CD14-positive monocyte (primary cell): ENCODE measurements at places on chromosomes 3 and 15.

- no peak overlapping the region for H3K4me3 ChIP-seq
- no peak for DNase-seq
- no peaks in the 10 kb centered on the region for H3K4me1 ChIP-seq
- H3K27ac ChIP-seq = no peak overlapping the region
- H3K27me3 ChIP-seq = no peaks in the 10 kb centered on the region
These were observed 323.7 kb upstream of the CTNNB1 start for GRCh38 chr3:40875581-40875980.

- H3K36me3 ChIP-seq = no peaks in the 10 kb centered on the region
- no peak overlapping the region for H3K27ac ChIP-seq
- H3K27me3 ChIP-seq = no peaks in the 10 kb centered on the region
- DNase-seq = no peak
- H3K4me3 ChIP-seq = no peak overlapping the region
- no peaks in the 10 kb centered on the region for H3K4me1 ChIP-seq
These were observed 59.7 kb downstream of the ATP2B2 start for GRCh38 chr3:10445561-10446175.

- no peaks in the 10 kb centered on the region for H3K27me3 ChIP-seq
- DNase-seq = peak; percentile 37
- H3K4me1 ChIP-seq = peaks cover 32% of the 10 kb centered on the region
- H3K4me3 ChIP-seq = no peak overlapping the region
- H3K27ac ChIP-seq = peak overlapping the region; percentile 79
These were observed 114.7 kb downstream of the GADL1 start for GRCh38 chr3:30779686-30780287.

- peaks cover 2% of the 10 kb centered on the region for H3K36me3 ChIP-seq
- H3K27me3 ChIP-seq = no peaks in the 10 kb centered on the region
- no peak overlapping the region for H3K27ac ChIP-seq
- peaks cover 14% of the 10 kb centered on the region for H3K4me1 ChIP-seq
These were observed 36.8 kb downstream of the KLHL6 start for GRCh38 chr3:183518491-183519251.

- H3K36me3 ChIP-seq = peaks cover 19% of the 10 kb centered on the region
- H3K27ac ChIP-seq = no peak overlapping the region
- H3K4me1 ChIP-seq = no peaks in the 10 kb centered on the region
- no peak overlapping the region for H3K4me3 ChIP-seq
- H3K27me3 ChIP-seq = no peaks in the 10 kb centered on the region
These were observed 47.9 kb downstream of the PIK3CA start for GRCh38 chr3:179196098-179196497.

DNA sequence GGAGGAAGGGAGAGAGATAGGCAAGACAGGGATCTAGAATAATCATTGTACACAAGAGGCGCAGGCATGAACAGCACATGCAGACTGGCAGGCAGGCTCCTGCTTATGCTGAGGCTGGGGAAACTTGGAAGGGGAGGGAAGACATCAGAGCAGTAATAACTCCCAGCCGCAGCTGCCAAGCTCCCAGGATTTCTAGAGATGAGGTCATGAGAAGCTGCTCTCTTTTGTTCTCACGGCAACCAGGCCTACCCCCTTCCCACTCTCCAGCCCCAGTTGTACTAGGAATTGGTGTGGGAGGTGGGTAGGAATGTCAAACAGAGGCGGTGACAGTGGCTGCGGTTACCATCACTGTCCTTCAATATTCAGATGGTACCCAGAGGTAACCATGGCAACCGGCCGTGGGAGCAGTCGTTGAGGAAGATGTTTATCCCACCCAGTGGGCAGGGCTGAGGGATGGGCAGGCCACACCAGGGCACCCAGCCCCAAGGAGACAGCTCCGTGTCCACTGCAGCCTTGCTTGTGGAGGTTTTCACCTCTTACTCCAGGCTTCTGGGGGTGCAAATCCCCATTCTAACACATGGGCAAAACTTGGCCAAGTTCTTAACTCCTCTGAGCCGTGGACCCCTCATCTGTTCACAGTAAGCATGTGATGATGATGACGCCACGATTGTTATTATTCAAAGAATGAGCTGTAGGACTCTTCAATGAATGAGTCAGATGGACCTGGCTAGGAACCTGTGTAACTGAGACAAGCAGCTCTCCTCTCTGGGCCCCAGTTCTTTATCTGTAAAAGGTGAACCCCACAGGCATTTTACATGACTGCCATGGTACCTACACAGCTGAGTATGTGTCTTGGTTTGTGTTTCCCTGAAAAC is 360.8 kb upstream of the PROK2 start:
- no peaks in the 10 kb centered on the region for H3K27me3 ChIP-seq
- H3K4me1 ChIP-seq = peaks cover 7% of the 10 kb centered on the region
- H3K27ac ChIP-seq = no peak overlapping the region
- no peak for DNase-seq

DNA sequence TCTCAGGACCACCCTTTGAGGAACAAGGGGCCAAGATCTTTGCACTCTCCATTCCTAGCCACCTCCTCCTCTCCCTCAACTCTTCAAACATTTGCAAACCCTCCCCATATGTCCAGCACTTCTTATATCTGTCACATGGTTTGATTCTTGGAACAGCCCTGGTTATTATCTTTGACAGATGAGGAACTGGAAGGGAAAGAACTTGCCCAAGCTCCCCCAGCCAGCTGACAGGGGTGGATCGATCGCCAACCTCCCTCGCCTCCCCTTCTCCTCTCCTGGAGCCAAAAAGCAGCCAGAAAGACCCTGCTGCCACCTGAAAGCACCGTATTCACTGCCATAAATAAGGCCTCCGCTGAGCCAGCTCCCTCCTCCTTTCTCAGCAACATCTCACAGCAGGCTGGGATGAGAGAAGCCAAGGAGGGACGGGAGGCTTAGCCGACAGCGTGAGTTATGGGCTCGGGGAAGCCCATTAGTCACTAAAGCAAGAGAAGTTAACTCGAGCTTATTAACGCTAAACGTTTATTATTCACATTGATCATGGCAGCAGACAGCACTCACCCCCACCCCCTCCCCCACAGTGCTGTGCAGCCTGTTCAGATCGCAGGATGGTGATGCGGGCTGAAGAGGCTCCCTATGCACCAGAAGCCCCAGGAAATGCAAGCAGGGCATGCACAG is 22.2 kb upstream of the FGD5 start:
- no peaks in the 10 kb centered on the region for H3K36me3 ChIP-seq
- no peak overlapping the region for H3K27ac ChIP-seq
- no peak overlapping the region for H3K4me3 ChIP-seq
- DNase-seq = no peak
- no peaks in the 10 kb centered on the region for H3K27me3 ChIP-seq
